ENCODE measurements at places on chromosomes 13 and 19.

- no peak for DNase-seq
Measured at GRCh38 chr13:75299246-75299645, 182.7 kb downstream of the TBC1D4 start.

GRCh38 chr13:41386211-41386610 lies 71.1 kb upstream of the RGCC start:
- DNase-seq = no peak

DNA sequence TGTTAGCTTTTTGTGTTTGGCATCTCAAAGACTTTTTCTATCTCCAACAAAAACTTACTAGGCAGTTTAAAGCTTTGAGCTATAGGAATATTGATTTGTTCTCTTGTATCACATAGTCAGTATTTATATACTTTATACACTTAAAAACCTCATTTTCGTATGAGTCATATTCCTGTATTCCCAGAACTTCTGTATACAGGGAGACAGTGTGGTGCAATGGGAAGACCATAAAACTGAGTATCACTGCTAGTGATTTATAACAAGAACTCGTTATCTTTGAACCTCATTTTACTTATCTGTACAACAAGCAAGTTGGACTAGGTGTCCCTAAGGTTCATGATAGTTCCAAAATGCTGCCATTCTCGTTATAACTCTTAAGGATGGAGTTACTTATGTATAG lies 6.3 kb downstream of the GPR180 start:
- DNase-seq = no peak

GRCh38 chr13:48726711-48727110 lies 73.0 kb downstream of the CYSLTR2 start:
- DNase-seq = no peak

GRCh38 chr19:6069268-6069791 lies 41.0 kb downstream of the RFX2 start:
- no peak for DNase-seq

GRCh38 chr13:64551755-64552154 lies 2678.4 kb downstream of the PCDH9 start:
- DNase-seq = peak; percentile 37

- DNase-seq = no peak
Measured at GRCh38 chr13:46893798-46894560, 2.9 kb downstream of the HTR2A start.

- DNase-seq = no peak
Measured at GRCh38 chr19:38492181-38492813, 58.8 kb downstream of the RYR1 start.

GRCh38 chr19:16116067-16116466 lies 4.4 kb downstream of the RAB8A start:
- no peak for DNase-seq

DNA sequence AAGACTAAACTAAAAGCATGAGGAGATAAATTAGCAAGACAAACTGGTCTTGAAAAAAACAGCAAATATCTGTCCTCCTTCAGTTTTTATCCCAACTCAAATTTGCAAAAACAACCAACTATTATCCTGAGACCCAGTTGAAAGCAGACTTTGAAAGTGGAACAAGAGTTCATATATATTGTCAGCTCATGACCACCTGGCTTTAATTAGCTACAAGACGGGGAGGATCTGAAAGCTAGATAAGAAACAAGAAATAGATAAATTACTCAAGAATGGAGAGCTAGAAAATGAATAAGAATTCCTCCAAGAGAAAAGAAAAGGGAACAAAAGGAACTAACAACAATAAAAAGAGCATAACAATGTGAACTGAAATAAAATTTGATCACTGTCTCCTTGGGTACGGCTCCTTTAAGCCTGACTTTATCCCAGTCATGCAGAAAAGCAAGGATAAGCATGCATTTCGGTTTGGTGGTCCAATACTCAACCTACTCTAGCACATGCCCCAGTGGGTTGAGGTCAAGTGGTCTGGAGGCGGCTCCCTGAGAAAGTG lies 246.9 kb downstream of the DCLK1 start:
- DNase-seq = no peak

- DNase-seq = no peak
Measured at GRCh38 chr19:42143341-42144234, 11.3 kb upstream of the POU2F2 start.

GRCh38 chr13:44516771-44517170 lies 59.4 kb downstream of the TSC22D1 start:
- DNase-seq = no peak

GRCh38 chr13:31949486-31949885 lies 82.1 kb upstream of the FRY start:
- no peak for DNase-seq

GRCh38 chr13:46795321-46795720 lies 1.6 kb downstream of the ESD start:
- DNase-seq = no peak

- DNase-seq = peak; percentile 86
Measured at GRCh38 chr13:33615436-33615835, 202.5 kb upstream of the RFC3 start.

DNA sequence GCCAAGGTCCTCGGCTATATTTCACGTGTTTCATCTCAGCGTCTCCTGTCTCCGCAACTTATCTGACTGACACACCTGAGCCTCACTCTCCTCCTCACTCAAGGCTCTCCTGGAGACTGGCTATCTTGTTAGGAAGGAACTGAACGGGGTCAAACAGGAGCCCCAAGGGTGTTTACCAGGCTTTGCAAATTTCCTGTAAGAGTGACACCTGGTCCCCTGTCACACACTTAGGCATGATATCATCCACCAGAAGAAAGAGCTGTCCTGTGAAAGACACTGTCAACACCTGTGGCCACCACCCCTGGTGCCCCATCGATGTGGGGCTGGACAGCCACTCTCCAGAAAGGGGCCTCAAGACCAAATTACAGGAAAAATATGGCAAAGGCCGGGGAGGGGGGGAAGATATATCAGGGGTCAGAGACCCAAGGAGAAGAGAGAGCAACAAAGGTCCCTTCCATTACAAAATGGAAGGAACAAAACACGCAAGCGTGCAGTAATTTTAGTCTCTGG lies 2.9 kb downstream of the CD70 start:
- DNase-seq = no peak

DNA sequence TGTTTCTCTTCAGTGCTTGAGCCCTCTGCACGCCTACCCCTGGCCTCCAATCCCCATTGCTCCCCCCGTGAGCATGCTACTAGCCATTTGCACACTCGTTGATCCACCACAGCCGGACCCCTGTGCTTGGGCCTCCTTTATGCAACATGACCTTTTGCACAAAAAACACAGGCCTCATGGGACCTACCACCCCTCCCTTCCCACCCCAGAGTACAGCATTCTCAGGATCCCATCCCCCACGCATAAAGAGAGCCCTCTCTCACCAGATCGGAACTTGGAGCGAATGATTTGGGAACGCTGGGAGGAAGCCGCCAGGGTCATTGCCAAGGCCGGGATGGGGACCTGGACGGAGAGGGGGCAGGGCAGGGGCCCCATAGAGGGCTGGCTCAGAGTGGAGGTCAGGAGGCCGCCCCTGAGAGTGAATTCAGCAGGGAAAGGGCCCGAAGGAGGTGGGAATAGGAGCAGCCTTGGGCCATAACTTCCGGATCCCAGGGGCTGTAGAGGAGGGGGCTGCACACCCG lies 754 bp downstream of the MAMSTR start:
- no peak for DNase-seq

DNA sequence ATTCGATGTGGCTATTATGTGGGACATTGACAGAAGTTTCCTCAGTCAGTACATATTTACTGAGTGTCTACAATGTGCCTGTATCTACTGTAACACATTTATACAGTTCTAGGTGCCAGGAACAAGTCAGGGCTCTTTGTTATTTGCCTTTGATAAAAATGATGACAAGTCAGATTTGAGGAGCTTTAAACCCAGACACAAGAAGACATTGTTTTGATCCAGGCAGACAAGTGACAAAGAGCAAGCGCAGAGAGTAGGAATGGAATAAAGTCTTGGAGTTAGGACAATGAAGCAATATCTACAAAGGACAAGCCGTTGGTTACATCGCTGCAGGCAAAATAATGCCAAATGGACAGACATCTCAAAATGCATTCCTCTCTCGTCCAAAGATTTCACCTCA lies 70.1 kb downstream of the ITGBL1 start:
- no peak for DNase-seq

DNA sequence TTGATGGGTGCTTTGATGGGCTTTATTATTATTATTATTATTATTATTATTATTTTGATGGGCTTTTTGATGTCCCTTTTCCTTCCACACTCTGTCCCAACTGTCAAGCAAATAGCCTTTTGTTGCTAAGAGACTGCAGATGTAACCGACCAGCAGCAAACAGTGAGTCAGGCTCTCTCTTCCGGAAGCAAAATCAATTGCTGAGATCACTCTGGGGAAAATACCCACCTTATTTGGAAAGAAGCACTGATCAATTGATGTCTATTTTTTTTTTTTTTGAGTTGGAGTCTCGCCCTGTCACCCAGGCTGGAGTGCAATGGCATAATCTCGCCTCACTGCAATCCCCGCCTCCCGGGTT lies 2.9 kb downstream of the LDLR start:
- no peak for DNase-seq
